NCI-H1048 (cell line): ENCODE measurements at places on chromosomes 5 and 9.

DNA sequence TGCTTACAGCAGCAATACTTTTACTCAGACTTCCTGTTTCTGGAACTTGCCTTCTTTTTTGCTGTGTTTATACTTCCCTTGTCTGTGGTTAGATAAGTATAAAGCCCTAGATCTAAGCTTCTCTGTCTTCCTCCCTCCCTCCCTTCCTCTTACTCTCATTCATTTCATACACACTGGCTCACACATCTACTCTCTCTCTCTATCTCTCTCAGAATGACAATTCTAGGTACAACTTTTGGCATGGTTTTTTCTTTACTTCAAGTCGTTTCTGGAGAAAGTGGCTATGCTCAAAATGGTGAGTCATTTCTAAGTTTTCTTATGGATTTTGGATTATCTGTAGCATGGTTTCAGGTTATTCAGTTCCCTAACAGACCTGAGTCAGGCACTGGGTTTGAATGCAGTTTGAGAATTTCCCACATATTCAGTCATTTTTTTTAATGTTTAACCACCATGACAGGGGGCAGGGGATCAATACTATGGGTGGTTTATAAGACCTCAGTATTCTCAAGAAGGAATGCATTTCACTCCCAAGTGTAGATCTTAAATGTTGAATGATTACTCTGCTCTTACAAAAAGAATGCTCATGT is at the start of gene IL7R:
Gene IL7R (plus strand): TSS at position 127 of the 587 bp plus-strand sequence. CDS start 87 bp downstream, at position 214.
- DNase-seq, result no peak

GRCh38 chr5:94103514-94104245 is 362.3 kb upstream of the POU5F2 start:
- no peak for DNase-seq

GRCh38 chr5:112647428-112647827 is 90.3 kb upstream of the APC start:
- no peak for DNase-seq

DNA sequence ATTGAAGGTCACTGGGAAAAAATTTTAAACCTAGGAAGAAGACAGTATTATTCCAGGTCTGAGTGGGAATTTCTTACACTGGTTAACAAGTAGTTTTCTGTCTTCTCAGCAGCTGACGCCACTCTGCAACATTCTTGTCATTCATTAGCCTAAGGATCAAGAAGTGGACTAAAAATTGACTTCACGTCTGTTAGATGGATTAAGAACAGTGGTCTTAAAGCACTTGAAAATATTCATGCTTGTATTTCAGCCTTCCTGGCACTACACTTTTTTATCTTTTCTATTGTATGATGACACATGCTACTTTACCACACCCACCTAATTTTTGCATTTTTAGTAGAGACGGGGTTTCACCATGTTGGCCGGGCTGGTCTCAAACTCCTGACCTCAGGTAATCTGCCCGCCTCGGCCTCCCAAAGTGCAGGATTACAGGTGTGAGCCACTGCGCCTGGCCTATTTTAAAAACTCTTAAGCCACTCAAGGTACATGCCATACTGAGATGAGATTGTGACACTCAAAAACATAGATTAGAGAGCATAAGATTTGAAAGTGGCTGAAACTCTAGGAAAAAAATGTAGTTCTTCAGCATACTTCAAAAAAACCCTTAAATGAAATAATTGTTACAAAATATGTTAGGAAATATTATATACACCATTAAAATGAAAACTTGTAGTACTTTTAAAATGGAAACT is 8.4 kb downstream of the MATR3 start:
- no peak for DNase-seq

DNA sequence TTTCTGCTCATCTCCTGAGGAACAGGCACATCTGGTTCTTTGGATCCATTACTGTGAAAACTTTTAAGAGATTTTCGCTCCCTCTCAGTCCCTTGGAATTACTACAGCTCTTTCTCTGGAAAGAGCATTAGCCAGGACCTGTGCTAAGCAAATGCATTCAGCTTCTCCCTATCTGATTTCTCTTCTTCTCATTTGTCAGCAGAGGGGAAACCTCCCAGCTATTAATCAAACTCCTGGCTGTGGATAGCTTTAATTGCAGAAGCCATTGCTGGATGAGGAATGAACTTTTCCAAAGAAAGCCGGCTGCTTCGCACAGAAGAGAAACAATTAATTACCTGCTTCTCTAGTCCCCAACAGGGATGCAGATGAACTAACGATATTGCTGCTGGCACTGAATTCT is 37.9 kb downstream of the TLR4 start:
- no peak for DNase-seq

DNA sequence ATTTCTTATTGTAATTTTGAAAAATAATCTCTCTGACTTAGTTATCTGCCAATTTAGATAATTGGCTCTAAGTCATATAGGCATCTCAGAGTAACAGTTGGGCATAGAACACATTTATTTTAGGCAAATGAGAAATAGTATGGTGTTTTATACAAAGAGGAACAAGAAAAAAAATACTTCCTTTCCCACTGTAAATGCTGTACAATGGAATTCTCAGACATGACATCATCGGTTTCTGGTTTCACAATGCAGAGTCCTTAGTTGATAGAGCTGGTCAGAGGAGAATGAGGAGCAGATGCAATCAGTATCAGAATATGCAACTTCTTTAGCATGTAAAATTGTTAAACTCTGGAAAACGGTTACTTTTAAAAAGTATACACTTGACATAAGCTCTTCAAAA is 49.4 kb downstream of the PLK2 start:
- DNase-seq, result peak; percentile 16

DNA sequence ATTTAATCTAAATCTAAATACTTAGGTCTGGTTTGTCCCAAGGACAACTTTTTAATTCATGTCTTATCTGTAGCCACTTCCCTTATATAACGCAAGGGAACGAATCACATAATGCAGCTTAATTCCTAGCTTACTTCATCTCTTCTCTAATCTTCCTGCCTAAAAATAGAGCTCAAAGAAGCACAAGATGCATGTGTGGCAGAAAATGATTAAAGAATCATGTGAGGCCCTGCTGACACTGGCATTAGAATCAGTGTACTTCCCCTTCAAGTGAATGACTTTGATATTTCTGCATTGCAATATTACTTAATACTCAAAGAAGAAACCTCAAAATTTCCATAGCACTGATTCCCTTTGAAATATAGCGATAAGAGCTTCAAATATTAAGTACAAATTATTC is 317.9 kb upstream of the FTMT start:
- DNase-seq, result no peak

- DNase-seq, result no peak
These were observed 94.2 kb upstream of the RUSC2 start for GRCh38 chr9:35395706-35396101.

DNA sequence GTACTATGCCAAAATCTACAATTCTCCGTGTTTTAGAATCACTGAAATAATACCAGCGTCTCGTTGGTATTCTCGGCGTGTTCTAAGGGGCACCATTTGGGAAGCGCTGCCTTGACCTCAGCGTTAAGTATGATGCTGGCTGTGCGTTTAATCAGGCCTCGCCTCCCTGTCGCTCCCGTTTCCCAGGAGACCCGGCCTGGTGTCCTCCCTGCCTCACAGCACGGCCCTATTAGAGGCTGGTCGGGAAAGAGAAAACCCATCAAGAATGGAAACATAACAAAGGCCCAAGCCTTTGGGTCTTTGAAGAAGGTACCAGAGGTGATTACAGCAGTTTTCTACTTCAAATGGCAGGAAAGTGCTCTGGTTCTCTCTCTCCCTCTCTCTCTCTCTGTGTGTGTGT is 30.0 kb downstream of the GFPT2 start:
- DNase-seq, result no peak

GRCh38 chr5:148887123-148887881 is 60.9 kb downstream of the ADRB2 start:
- no peak for DNase-seq

DNA sequence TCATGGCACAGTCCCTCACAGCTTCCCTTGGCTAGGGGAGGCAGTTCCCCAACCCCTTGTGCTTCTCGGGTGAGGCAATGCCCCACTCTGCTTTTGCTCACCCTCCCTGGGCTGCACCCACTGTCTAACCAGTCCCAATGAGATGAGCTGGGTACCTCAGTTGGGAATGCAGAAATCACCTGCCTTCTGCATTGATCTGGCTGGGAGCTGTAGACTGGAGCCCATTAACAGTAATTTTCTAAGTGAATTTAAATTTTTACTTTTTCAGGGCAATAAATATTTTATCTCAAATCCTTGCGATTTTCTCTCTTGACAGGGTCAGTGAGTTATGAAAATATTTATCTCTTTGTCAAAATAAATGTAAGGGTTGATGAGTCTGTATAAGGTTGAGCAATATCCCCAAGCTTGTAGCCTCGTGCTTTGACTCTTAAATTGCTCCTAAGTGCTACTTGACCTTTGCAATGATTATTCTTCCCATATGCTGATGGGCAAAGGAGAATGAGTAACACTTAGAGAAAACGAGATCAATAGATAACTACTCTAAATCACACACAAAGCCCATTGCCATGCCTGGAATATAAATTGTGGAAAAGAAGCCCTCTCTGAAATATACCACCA is 82.1 kb upstream of the MOCS2 start:
- no peak for DNase-seq

- no peak for DNase-seq
These were observed 155.3 kb upstream of the ABCA1 start for GRCh38 chr9:105083256-105083655.

- no peak for DNase-seq
These were observed 237.9 kb downstream of the TAF11L14 start for GRCh38 chr5:17872204-17872603.

- DNase-seq, result no peak
These were observed 161.9 kb upstream of the GAS1 start for GRCh38 chr9:87109231-87109631.

DNA sequence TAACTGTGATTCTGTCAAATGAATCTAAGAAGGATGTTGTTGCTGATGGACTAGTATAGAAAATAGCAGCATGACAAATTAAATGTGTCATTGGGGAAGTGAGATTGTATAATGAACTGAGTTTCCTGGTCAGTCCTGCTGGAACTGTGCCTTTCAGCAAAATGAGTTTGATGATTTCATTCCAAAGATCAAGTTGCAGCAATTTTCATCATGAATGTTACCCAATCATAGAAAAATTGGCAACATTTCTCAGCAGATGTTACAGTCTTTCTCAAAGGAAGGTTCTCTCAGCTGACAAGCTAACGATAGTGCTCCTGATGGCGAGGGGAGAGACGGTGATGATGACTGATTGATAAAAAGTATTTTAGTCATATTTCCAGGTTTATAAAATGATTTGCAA is 10.7 kb downstream of the PCDHAC2 start:
- DNase-seq, result no peak

DNA sequence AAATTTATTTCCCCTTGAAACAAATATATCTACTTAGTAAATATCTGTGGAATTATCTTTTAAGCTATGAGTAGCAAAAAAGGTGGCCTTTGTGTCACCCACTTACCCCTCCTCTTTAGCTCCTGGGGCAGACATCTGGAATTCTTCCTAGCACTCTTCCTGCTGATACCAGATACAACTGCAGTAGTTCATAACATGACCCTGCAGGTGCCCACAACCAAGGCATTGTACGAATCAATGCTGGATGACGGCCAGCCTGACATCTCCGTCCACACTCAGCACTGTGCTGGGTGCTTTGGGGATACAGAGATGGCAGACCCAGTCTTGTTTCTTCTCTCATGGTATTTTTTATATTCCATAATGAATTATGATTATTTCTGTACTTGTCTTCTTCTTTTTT is 152.3 kb downstream of the GOLPH3 start:
- no peak for DNase-seq

DNA sequence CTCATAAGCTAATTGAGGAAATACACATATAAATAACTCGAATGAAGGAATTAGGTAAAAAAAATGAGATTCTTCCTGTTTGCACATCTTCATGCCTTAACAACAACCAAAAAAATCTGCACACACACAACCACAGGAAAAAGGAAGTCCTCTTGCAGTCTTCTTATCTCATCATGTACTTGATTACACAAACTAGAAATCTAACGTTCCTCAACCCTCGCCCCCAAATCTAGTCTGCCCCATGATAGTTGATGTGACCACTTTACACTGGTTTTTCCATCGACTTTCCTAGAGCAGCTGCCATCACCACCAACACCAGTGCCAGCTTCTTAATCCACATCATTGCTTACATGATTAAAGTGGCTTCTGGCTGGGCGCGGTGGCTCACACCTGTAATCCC is 31.2 kb upstream of the RNU6ATAC start:
- no peak for DNase-seq

DNA sequence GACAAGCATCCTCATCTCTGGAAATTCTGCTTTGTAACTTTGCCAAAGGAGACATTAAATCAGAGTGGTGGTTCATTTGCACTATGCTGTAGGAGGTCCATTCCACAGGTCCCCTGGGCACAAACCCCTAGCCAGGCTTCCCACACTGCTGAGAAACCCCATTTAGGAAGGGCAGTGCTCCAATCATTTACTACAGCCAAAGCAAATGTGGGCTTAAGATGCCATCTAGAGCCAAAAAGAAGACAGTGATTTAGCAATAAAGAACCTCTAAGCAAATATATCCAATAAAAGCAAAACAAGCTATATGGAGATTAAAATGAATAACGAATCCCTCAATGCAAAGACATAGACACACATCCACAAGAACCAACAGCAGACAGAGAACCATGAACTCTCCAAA is 129.0 kb upstream of the ALDH1B1 start:
- no peak for DNase-seq

GRCh38 chr5:171506951-171507350 is 87.5 kb downstream of the FGF18 start:
- DNase-seq, result no peak

DNA sequence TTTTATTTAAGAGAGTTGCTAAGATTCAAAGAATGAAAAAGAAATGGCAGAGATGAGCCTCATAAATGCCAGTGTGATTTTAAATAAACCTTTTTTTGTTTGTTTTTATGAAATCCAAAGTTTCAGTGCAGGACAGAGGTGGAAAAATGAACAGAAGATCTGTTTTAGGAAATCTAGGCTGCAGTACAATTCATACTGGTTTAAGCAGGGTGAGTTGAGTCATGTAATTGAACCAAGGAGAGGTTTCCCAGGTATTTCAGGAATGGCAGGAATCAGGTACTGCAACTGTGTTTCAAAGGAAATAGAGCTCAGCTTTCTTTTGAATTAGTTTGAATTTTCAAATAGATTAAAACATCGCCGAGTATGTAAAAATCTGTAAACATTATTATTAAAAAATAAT is 3.0 kb upstream of the ANKRD31 start:
- no peak for DNase-seq

DNA sequence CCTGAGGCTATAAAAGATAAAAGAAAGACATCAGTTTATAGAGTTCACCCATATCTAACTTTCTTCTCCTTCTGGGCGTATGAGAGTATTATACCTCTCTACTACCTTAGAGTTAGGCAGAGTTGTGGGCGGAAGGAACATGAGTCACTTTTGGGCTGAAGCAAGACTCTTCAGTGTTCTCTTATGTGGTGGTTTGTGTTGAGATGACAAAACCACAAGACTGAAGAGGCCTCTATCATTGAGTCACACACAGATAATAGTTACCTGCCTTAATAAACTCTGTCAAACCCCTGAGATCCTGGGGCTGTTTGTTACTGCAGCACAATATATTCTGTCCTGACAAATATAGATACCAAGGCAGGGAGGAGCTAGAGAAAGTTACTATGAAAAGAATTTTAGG is 184.2 kb downstream of the EFNA5 start:
- no peak for DNase-seq
